ENCODE measurements at places on chromosomes 4 and X. TPM values are rescaled to one million over a fixed set of nuclear protein-coding genes. Genes with fewer than 3 reads are reported as not detected.

The PAGE2B gene
- total RNA-seq, result not detected

The RHOXF2 gene
- total RNA-seq, result not detected

The ADH5 gene
- 106 TPM for total RNA-seq

The RRH gene
- total RNA-seq, result 0.14 TPM

The YY2 gene
- 2.7 TPM for total RNA-seq

Data from A549 treated with AZD2906 at 1 μM for 4 hours (cell line).